H1 (cell line): ENCODE measurements at places on chromosomes 16 and 17.

DNA sequence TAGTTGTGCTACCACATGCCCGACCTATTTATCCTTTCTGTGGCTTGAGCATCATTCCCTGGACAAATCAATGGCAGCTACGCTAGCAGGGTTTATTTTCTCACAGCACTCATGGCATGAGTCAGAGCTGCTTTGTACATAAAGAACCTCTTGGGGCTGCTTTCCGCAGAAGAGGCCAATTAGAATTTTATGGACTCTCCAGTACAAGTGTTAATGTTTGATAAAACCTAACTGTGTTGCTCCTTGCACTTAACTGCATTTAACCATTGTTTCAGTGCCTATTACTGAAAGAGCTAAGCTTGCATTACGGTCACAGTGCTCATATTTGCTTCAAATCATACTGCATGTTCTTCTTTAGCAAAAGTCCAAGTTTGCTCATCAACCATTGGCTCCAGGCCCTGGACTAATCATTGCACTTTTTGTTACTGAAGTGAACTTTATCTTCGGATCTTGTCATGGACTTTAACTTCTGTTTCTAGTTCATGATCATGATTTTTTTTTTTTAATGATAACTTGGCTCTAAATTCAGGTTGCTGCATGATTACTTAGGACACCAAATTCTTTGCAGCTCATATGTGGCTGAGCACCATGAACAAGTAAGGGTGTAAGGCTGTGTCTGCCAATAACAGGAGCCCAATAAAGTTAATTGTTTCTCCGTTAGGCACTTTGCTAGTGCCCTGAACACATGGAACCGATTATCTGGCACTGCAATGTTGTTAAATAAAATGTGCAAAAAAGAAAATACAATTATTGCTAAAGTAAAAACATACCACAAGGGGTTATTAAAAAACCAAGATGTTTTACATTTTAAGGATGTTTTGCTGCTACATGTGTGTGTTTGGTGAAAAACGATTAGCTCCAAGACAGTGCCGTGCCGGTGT lies 492.2 kb downstream of the KCNJ2 start:
- no peak overlapping the region for H3K4me3 ChIP-seq
- H3K4me1 ChIP-seq, result no peaks in the 10 kb centered on the region
- H3K27me3 ChIP-seq, result no peaks in the 10 kb centered on the region
- no peak for DNase-seq
- no peaks in the 10 kb centered on the region for H3K36me3 ChIP-seq
- H3K27ac ChIP-seq, result no peak overlapping the region

DNA sequence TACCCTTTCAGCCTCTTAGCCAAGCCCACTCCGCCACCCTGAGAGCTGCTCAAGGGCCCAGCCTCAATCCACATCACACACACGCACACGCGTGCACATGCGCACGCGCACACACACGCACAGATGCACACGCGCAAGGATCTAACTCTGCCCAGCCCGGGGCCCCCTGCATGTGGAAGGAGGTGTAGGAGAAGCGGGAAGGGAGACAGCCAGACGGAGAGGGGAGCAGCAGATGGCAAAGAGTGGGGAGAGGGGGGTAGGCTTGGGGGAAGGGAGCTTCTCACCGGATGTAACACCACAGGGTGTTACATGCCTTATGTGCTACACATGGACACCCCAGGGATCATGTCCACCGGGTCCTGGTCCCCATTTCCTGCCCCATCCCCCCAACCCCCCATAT lies 15.3 kb downstream of the DLG4 start:
- peak overlapping the region; percentile 57 for H3K4me3 ChIP-seq
- H3K4me1 ChIP-seq, result peaks cover 5% of the 10 kb centered on the region
- DNase-seq, result no peak
- no peaks in the 10 kb centered on the region for H3K27me3 ChIP-seq
- peak overlapping the region; percentile 68 for H3K27ac ChIP-seq
- peaks cover 30% of the 10 kb centered on the region for H3K36me3 ChIP-seq

DNA sequence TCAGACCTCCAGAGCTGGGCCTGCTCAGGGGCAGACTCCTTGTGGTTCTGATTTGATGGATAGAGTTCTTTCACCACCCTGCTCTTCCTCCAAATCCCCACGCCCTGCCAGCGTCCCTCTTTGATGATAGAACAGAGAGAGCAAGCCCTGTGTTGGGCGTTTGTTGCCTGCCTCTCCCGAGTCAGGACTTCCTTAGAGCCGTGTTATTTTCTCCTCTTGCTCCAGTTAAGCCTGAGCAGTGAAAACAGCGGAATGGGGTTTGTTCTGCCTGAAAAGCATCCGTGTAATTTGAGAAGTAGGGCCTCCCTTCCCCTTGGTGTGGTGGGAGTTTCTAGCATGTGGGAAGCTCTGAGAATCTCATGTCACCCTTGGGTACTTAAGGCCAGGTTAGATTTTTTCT lies 22.1 kb downstream of the TMEM94 start:
- no peak overlapping the region for H3K4me3 ChIP-seq
- H3K27ac ChIP-seq, result no peak overlapping the region
- no peak for DNase-seq
- no peaks in the 10 kb centered on the region for H3K27me3 ChIP-seq

GRCh38 chr17:45248132-45248957 lies 13.5 kb downstream of the SPATA32 start:
- peaks cover 3% of the 10 kb centered on the region; the same call in 1 of the 2 replicates for H3K36me3 ChIP-seq
- peaks cover 11% of the 10 kb centered on the region for H3K4me1 ChIP-seq
- H3K4me3 ChIP-seq, result peak overlapping the region; percentile 70
- H3K27ac ChIP-seq, result peak overlapping the region; percentile 71
- DNase-seq, result no peak
